Activated CD8-positive, alpha-beta memory T cell treated with anti-CD3 and anti-CD28 coated beads for 1 hour (primary cell): ENCODE measurements at places on chromosomes 4 and X.

DNA sequence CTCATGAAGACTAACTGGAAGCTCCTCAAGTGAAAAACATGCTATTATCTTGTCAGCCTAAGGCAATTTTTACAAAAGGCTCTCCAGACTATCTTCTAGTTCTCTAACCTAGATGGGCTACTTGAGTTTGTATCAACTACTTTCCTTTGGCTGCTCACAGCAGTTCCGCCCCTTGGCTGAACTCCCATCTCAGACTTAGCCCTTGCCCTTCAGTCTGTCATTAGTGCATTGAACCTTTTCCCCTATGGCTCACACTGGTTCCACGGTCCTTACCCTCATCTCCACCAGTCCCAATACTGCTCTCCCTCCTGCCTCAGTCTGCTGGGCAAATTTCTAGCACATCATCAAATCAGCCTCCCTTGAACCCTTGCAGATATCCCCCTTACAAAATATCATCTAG is 362.3 kb downstream of the PPP1R2C start:
- no peak for DNase-seq

DNA sequence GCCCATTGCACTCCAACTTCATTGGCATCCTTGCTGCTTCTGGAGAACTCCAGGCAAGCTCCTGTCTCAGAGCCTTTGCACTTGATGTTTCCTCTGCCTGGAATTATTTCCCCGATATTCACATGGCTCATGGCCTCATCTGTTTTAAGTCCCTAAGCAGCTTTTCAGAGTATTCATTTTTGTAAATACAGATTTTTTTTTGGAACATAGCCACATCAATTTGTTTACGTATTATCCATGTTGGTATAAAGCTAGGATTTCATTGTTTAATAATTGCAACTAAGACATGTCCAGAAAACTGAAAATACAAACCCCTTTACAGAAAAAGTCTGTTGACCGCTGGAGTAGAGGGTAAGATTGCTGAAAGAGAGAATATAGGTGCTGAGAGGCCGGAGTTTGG is 142.0 kb downstream of the CAMK2D start:
- no peak for DNase-seq

GRCh38 chr4:114281164-114281960 is 301.9 kb upstream of the ARSJ start:
- DNase-seq = no peak

DNA sequence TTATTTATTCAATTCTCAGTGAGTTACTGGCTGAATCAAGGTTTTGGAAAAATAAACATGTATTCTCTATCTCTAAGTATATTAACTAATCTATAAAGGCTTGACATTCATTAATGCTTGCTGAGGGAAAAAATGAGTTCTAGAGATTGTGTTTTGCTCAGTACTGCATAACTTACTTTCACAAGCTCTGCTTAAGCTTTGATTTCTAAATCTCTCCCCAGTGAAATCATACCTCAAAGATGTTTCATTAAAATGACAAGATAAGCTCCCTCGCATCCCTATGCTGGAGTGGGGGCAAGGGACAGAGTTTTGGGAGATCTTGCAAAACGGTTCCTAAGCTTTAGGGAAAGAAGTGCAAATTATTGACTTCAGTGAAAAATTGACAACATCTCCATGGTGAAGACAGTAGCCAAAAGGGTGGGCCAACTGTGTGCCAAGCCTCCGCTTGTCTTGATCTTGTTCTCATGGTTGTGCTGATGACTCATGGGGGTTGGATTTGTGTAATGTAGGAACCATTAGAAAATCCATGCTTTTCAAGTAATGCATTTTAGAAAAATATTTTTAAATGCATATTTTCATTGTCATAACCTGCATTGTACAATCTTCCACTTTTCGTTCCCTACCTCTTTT is 521.4 kb downstream of the RPA4 start:
- no peak for DNase-seq

- DNase-seq = no peak
These were observed 36.3 kb downstream of the SULT1E1 start for GRCh38 chr4:69823481-69824186.

DNA sequence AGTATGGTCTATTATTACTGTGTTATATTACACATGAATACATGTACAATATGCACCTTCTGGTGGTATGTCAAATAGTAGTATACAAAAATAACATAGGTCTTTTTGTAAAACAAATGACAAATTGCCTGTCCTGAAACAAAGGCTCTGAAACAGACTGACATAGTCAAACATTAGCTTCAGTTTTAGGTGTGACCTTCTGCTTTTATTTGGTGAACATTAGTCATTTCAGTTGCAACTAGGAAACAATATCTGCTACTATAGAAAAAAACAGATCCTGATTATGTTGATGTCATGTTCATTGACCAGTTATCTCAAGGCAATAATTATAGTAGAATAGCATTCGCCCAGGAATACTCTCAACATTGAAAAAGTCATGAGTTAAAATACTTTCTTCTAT is 123.0 kb downstream of the CHRNA9 start:
- no peak for DNase-seq

DNA sequence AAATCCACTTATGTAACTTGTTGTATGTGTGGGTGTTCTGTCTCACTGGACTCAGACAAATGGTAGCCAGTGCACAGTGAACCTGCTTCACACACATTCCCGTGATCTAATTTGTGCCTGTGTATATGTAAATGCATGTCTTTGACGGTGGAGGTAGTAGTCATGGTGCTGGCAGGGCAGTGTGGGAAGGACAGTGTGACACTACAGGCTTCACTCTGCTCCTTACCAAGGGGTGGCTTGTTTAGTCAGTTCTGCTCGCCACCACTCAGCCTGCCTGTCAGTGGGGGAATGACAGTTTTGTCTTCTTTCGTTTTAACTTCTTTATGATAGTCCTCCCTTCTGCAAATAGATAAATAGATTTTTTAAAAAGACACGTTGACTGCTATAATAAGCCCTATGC is 17.7 kb upstream of the PAQR3 start:
- no peak for DNase-seq
